Activated gamma-delta T cell treated with anti-CD3 and anti-CD28 coated beads, Interleukin-2, amount 50 U/mL, for 16 hours (primary cell): ENCODE measurements at places on chromosomes 3 and 15.

GRCh38 chr3:16506884-16507577 is 6.5 kb downstream of the RFTN1 start:
- DNase-seq = no peak

- DNase-seq = no peak
Measured at GRCh38 chr15:70098461-70099166, 897 bp upstream of the TLE3 start.

DNA sequence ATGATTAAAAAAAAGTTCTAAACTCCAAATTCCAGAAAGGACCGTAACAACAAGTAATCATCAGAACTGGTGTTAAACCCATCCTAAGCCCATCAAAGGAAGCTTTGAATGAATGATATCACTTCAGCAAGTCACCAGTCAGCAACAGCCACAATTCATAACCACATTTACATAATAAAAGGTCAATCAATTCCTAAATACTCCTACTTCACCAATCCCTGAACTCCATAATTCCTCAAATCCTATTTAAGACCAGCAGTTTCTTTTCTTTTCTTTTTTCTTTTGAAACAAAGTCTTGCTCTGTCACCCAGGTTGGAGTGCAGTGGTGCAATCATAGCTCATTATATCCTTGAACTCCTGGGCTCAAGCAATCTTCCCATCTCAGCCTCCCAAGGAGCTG is 40.5 kb downstream of the TTBK2 start:
- no peak for DNase-seq

DNA sequence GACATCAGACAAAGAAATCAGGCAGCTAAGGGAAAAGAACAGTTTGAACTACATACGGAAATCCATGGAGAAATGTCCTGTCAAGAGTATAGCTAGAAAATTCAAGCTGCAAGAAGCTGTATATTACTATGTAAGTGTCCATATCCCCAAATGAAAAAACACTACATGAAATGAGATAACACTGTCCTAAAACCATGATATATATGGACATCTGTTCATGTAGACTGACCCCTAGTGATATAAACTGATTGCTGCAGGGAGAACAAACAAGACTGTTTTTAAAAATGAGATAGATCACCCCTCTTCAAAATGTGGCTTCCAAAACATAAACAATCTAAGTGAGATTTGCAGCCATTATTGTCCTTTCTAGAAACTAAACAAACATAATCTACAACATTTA is 985.6 kb downstream of the EPHA3 start:
- no peak for DNase-seq

GRCh38 chr3:58021962-58022361 is 13.7 kb downstream of the FLNB start:
- DNase-seq = no peak

DNA sequence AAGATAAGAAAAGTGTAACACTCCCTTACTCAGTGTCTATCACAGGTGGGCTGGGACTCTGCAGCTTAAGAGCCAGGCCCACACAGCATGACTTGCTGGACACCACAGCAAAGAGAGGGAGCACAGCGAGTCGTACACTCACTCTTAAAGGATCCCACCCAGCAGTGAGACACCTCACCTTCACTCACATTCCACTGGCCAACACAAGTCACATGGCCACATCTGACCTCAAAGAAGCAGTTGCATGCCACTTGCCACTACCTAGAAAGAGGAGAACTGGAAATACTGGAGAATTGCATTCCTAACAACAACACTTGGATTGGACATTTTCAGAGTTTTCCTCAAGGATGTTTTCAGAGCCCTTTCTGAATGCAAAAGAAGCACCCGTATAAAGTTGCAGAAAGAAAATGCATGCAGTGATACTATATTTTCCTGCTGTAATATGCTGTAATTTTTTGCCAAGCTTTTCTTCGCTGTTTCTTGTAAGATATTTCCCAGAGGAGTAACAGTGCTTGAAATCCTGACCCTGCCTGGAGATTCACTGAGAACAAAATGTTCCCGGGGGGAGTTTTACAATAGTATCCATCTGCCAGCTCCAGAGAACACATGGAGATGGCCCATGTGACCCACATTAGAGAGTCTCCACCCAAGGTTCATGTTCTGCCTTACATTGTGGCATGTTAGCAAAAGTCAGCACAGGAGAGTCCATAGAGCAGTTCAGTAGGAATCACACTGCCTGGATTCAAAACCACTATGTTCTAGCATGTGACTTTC is 42.2 kb downstream of the TRIM42 start:
- no peak for DNase-seq

DNA sequence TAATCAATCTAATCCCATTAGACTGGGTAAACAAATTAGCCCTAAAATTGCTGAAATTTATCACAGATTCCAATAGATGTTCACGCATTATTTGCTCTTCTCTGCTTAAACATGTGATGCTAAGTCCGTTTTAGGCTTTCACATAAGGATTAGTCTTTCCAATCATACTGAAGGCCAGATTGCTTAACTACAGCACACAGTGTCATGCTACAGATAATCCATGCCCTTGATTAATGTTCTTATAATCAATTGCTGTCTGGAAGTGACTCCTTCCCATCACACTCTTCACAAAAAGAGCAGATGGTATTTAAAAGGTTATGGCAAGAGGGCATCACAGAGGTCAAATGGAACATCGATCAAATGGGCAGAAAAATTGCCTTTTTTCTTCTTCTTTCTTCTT is 471.5 kb upstream of the ROBO1 start:
- no peak for DNase-seq

GRCh38 chr3:37653466-37653865 is 208.2 kb upstream of the CTDSPL start:
- DNase-seq = no peak
